Activated CD4-positive, alpha-beta T cell treated with anti-CD3 and anti-CD28 coated beads, Interleukin-2, amount 50 U/mL, for 1 hour (primary cell): ENCODE measurements at places on chromosomes 12 and 14.

DNA sequence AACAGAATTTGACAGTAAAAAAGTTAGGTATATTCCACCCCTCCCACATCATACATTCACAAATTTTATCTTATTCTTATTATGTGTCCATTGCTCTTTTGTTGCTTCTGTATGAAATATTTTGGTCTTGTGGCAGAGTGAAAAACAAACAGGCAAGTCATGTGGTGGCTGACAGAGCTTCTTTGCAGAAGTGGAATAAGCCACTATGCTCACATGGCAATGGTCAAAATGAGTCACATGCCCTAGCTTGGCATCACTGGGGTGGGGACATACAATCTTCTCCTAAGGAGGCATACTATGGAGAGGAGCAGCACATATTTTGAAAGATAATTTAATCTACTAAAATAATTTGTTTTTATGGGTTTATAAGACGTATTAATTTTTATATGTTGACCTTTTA is 27.7 kb upstream of the CMA1 start:
- DNase-seq, result no peak

DNA sequence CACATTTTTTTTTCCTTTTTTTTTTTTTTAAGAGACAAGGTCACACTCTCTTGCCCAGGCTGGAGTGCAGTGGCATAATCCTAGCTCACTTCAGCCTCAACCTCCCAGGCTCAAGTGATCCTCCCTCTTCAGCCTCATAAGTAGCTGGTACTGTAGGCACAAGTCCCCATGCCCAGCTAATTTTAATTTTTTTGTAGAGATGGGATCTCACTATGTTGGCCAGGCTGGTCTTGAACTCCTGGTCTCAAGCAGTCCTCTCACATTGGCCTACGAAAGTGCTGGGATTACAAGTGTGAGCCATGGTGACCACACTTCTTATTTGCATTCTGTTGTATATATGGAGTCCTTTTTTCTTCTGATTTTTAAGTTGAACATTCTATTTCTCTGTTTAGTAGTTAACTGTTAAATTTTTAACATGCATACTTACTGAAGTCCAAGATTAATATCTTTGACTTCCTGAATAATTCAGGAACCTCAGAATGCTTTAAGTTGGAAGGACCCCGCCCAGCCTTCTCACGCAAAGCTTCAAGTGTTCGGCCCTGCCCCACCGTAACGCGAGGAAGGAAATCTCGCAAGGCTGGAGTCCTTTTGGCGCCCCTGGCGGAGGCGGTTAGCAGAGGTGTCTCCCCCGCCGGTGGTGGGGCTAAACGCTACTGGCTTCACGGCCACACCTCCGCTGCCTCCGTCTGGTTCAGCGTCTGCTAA is 21.6 kb downstream of the SPATS2 start:
- DNase-seq, result peak; percentile 57

DNA sequence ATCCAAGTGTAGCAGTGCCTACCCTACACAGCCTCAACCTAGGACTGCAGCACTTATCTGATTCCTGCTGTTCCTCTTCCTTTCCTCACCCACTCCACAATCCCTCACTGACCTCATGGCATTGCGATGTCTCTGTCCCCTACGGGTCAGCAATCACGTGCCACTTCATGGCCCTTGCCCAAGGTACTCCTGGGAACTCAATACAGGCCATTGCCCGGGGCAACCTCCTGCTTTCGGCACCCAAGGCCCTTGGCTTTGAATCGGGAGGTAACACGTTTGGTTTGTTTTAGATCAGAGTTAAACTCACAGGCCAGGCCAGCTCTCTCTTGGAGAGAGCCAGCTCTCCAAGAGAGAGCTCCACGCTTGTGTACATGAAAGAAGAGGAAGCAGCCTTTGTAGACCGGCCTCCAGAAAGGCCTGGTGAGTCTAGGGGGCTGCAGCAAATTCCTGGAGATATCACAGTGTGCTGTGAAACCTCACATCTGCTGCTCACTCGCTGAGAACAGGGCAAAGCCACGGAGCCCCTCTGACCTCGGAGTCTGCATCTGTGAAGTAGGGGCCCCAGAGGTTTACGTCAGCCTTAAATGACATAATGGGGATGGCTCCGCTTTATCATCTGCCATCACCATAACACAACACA is 12.2 kb downstream of the CLMN start:
- no peak for DNase-seq

DNA sequence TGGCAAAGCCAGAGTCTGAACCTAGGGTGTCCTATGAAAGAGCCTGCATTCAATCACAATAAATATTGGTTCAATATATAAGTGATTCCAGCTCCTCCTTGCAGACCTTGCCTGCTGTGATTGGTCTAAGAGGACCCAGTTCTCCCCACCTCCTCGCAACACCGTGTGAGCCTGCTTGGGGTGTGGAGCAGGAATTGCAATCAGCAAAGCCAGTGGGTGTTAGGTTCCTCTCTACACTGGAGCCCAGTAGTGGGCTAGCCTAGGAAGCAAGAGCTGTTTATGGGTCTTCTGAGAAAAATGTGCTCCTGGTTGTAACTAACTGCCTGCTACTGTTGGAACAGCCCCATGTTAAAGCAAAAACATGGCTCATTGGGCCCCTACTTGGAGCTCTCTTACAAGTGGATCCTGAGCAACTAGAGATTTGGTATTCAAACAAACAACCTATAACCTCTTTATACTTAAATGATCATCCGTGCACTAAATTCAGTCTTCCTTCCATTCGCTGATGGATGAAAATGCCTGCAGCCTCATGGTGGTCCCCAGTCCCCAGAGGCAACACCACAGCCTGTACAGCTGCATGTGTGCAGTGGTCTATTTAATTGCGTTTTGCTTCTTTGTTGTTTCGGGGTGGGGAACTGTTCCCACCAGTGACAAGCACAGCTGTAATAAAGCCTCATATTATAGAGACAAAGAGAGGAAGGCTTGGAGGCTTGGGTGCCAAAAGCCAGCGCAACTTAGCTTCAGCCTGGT is 3.7 kb upstream of the SELPLG start:
- DNase-seq, result no peak

DNA sequence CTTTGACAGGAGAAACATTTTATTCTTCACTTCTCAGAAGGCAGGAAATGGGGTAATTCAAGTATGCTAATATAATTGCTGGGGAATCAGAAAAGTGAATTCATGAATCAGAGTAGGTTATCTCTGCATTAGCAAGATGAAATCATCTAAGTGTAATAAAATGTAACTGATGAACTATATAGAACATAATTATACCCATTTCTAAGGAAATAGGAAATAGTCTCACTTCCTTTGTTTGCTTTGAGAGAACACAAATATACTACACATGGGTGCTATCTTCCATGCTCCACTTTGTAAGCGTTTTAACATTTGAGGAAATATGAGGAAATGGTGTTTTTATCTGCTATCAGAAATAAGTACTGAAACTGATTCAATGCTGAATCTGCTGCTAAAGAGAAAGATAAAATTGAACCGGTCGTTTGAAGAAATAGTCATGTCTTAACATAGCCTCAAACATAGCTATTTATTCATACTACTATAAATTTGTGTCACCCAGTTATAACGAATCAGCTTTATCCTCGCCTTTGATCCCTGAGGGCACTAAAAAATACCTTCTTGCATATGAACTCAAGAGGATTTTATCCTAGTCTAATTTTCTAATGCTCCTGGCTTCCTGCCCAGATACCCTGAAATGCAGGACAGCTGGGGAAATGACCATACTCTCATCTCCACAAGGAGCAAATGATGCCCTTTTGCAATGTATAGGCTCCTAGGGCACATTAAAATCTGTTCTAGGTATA is 696.0 kb downstream of the C12orf50 start:
- DNase-seq, result no peak

DNA sequence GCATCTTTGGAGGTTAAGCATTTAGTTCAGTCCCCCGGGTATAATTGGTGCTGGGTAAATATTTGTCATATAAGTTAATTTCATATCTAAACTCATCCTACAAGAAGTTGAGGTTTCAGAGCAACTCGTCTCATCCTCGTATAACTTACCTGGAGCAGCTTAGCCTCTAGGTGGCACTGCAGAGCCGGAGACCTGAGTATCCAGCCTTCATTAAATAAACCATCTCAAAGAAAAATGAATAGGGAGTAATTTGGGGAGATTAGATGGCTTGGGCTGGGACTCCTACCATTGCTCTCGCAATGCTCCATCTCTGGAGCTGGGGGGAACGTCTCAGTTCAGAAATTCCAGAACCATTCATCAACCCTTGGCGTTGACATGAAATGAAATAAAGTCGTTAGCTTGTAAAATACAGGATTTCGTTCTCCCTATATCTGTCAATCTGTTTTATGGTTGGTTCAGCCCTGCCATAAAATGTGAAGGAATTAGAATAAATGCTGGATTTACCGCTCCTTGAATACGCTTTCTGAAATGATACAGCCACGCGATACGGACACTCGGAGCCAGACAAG is 122.9 kb upstream of the TMEM132D start:
- peak; percentile 15 for DNase-seq

- no peak for DNase-seq
Measured at GRCh38 chr12:17016116-17016864, 410.3 kb upstream of the LMO3 start.

DNA sequence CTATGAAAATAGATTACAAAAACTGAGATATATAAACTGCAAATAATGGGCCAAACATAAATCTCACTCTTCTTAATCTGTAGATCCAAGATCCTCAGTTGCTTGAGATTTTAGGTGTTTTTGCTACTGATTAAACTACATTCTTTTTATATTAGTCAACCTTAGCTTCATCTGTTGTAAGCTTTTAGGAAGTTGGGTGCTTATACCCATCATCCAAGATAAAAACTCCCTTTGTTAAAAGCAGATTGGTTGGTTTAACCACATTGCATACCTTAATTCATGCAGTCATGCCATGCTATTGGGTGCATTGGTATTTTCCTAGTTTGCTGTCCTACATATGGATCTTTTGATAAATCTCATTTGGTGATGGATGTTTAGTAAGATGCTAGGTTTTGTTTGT is 46.2 kb upstream of the DIP2B start:
- no peak for DNase-seq

GRCh38 chr12:97946701-97947100 is 484.1 kb downstream of the RMST start:
- no peak for DNase-seq

DNA sequence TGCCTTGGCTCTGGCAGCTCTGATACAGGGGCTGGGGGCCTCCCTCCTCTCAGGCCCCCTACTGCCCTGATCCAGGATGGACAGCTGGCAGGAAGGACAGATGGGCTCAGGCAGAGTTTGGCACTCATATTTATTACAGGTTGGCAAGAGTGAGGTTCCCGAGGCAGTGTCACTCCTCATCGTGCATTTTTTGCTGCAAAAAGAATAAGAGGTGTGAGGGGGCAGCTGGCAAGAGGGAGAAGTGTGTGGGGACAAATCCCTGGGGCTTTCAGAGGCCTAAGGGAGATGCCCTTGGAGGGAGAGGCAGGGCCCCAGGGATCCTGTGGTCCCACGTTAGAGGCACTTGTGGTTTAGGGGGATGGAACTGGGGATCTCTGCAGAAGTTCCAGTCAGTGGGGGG is 5.0 kb downstream of the CMTM5 start:
- DNase-seq, result no peak

GRCh38 chr14:72716476-72716875 is 177.4 kb downstream of the DPF3 start:
- no peak for DNase-seq

DNA sequence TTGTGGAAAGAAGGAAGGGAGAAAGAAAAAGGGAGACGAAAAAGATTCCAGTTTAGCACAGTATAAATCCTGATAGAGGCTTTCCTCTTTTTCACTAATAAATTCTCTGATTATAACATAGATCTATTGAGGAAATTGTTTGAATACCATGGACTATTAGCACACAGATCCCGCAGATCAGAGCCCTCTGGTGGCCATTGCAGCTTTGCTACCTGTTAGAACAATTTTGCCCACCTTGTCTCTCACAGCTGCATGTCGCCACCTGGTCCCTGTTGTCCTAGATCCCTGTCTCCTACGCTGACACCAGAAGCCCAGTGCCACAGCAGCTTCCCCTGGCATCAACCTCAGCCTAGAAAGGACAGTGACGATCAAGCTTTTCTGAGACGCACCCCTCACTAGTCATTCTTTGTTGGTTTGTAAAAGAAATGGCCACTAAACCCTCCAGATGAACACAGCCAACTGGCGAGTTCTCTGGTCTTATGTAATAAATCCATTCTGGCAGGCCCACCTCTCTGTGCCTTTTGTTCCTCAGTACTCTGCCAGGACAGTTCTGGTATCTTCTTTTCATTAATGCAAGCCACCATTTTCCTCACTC is 9.9 kb downstream of the GPHB5 start:
- peak; percentile 2 for DNase-seq

DNA sequence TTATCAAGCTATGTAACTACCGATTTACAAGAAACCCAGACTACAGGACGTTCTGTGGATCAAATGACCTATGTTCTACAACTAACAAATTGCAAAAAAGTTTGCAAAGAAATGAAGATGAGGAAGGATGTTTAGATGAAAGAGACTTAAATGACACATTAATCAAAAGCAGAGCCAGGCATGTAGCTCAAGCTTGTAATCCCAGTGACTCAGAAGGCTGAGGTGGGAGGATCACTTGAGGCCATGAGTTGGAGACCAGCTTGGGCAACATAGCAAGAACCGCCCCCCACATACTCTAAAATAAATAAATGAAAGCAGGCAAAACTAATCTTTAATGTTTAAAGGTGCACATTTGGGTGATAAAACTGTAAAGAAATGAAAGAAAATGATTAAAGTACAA is 331.9 kb downstream of the BTG1 start:
- DNase-seq, result no peak

- DNase-seq, result no peak
Measured at GRCh38 chr12:114343585-114344302, 62.2 kb downstream of the TBX5 start.

- DNase-seq, result no peak
Measured at GRCh38 chr12:14981049-14981448, 8.2 kb downstream of the PDE6H start.

DNA sequence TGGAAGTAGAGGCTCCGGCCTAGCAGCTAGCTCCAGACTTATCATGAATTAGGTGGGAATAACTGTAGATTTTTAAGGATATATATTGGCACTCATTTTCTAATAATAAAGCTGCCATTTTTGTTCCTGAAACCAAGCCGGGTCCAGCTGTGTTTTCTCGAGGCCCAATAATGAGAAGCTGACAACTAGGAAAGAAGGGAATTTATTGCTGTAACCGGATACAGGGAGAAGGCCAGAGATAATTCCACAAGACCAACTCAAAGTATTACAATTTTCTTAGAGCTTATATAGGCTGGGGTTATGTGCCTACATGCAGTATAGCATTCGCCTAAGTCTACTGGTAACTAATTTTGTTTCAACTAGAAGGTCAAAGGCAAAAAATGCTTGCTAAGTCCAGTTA is 122.3 kb upstream of the FBXO33 start:
- DNase-seq, result no peak
